Activated CD8-positive, alpha-beta memory T cell treated with anti-CD3 and anti-CD28 coated beads for 1 hour (primary cell): ENCODE measurements at places on chromosomes 3 and 15.
A peak's percentile ranks its signal among the peaks of the same experiment; 100 is the strongest.

GRCh38 chr3:171460725-171461524 lies 720 bp upstream of the TNIK start:
- no peak for DNase-seq

DNA sequence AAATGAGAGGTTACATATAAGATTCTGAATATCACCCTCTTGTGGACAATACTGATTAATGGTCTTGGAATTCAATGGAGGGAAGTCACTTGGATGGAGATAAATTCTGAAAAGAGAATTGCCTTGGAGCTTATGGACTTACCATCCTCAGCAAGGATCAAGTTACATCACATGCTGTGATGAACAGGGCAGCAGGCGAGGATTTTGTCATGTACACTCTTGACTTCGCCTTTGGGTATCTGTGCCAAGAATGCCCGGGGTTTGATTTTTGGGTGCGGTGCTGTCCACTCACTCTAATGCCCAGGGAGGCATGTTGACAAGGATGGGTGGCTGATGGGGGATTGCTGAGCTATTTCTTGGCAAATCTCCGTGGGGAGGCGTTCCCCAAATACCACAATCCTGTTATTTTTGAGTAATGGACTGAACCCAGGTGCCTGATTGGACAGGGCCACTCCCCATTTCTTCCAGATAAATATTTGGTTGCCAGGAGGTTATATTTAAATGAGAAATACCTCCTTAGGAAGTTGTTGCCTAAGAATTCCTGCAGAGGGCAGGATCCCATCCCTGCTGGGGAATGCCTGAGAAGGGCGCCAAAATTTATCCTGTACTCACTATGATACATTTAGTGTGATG lies 96.3 kb downstream of the TPRG1 start:
- DNase-seq, result no peak

- no peak for DNase-seq
These were observed 82.6 kb downstream of the RPLP1 start for GRCh38 chr15:69535101-69535638.

DNA sequence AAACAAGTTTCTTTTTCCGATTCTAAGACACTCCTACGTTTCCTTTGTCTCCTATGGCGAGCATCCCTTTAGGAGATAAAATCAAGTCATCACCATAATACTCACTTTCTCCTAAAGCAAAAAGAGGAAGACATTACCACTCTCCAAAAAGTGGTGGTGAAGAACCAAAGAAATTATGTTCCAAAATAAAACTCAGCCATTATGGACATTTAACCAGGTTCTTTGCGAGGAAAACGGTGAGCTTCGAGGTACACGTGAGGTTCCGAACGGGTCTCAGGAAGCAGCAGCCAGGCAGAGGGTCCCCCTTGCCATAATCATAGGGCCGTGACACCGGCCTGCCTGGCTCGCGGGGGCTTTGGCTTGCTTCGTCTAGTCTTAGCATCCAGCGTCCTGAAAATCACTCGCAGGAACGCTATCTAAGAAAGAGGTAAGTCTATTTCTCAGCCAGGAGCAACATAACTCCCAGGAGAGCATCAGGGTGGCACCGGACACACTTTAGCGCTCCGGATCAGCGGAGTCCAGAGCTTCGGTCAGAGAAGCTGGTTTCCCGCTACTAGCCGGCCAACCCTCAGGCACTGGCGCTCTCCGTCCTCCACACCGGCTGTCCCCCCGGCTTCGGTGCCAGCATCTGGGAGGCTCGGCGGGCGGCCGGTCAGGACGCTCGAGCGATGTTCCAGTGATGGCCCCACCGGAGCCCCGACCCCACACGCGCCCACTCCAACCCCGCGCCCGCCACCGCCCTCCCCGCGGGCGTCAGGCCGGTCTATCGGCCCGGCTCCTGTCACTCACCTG lies 581 bp downstream of the IP6K1 start:
- DNase-seq, result no peak

DNA sequence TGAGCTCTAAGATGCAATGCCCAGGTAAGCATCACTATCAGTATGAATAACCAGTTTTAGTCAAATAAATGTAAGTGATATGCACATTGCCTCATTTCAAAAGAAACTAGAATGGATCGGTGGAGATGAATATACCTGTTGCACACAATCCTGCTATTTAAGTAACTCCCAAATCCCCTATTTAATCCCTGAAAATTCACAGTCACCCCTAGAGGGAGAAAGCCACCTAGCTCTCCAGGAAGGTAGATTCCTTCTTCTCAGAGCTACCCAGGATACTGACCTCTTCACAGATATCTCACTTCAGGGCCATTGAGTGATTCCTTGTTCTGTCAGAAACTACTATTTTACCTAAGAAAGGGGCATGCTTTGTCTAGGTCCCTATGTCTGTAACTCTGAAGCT lies 11.7 kb downstream of the LSAMP start:
- no peak for DNase-seq

- peak; percentile 55 for DNase-seq
These were observed at the start of gene HACD3 for GRCh38 chr15:65530318-65531111. Gene HACD3, plus strand, starts transcription at chr15:65530463. Its CDS starts 169 bp downstream, at chr15:65530632.

- DNase-seq, result no peak
These were observed 384.8 kb upstream of the TGFBR2 start for GRCh38 chr3:30221619-30222018.

DNA sequence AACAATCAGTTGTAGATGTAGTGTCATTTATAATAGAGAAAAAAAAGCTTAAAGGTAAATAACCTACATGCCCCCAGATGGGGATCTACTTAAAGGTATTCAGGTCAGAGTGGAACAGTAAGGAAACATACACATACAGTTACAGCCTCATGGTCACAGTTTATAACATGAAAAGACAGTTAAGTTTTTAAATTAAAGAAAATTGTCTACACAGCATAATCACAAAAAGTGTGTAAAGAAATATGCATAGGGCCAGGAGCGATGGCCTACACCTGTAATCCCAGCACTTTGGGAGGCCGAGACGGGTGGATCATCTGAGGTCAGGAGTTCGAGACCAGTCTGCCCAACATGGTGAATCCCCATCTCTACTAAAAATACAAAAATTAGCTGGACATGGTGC lies 6.8 kb downstream of the RHOV start:
- no peak for DNase-seq

DNA sequence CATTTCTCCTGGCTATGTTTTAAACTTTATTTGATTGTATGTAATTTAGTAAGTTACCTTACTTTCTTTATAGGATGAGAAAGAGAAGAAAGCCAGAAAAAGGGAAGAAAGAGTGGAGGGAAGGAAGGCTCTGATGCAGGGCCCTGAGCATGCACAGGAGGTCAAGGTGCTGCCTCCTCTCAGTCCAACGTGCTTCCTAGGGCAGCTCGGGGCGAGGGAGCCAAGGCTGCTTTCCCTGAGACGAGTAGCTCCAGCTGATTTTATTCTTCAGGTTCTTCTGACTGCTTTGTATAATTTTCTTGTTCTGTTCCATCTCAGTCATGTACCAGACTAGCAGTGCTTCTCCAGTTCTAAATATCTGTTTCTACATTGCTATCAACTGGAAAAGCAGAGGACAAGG lies 3.4 kb downstream of the CORO2B start:
- DNase-seq, result no peak

- no peak for DNase-seq
These were observed 14.1 kb upstream of the CTXND1 start for GRCh38 chr15:80266113-80266512.

DNA sequence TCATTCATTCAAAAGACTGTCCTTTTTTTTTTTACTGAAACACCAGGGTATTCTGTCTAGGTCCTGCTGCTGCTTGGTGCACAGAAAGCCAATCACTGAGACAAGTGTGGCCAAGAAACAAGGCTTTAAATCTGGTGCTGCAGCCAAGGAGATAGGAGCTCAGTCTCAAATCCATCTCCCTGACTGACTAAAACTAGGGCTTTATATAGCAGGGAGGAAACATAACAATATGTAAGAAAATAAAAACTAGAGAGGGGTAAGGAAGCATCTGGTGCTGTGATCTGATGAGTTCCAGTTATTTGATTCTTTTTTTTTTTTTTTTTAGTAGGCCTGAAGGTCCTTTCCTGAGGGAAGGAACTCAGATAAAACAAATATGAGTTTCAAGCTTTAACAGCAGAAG lies 139.8 kb downstream of the ATG7 start:
- no peak for DNase-seq

- no peak for DNase-seq
These were observed 99.0 kb downstream of the TMEM266 start for GRCh38 chr15:76158815-76159214.

DNA sequence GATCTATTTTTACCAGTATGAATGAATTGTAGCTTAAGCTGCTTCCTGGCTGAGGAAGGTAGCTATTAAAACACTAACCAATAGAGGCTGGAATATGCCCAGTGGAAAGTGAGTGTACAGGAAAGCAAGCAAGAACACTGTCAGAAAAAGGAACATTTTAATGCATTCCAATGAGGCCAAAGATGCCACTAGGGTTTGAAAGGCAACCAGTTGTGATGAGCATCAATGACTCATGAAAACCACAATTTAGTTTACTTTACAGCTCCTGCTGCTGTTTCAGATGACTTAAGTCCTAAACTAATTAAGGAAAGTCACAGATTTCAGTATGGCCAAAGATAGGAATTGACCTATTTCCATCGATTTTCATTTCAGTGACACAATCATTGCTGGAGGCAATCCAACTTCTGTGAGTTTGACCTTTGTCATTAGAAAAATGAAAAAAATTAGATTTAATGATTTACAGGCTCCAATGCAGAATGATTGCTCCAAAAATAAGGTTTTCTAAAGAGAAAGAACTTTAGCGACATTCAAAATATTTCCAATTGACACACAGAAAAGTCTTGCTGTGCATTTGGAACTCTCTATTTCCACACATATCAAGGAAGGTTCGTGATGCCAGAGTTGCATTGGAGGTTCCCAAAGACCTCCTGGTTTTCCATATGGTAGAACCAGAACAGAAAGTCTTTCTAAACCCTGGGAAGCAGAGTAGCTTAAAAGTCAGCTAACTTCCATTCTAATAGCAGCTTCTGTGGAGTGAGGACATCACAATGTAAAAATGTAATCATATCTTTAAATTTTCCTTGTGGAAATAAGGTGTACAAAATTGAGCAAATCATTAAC lies 103.0 kb downstream of the SUCNR1 start:
- DNase-seq, result no peak

DNA sequence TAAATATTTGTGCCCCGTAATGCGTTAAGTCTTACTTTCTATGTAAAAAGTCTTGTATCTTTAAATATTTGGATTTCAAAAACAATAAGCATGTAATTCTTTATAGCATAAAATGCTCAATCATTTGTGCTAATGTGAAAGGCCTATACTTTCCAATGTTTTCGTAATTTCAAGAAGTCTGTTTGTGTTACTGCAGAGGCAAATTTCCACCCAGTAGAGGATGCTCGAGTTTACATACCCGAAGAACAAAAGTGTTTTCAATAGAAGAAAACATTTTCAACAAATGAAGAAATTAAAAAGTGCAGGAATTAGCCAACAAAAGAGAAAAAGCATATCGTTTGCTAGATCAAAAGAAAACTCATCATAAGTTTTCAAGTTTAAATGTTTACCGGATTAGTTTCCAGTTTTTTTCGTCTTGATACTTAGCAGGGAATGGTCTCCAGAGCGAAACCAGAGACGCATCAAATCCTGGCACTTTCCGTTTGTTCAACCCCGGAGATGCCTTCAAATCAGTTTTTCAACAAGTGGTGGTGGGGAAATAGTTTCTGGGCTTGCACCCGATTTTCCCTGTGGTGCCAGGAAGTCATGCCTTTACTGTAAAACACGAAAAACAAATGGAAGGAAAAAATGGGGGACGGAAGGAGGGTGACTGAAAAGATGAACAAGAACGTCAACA lies 1.0 kb downstream of the CGGBP1 start:
- DNase-seq, result no peak

DNA sequence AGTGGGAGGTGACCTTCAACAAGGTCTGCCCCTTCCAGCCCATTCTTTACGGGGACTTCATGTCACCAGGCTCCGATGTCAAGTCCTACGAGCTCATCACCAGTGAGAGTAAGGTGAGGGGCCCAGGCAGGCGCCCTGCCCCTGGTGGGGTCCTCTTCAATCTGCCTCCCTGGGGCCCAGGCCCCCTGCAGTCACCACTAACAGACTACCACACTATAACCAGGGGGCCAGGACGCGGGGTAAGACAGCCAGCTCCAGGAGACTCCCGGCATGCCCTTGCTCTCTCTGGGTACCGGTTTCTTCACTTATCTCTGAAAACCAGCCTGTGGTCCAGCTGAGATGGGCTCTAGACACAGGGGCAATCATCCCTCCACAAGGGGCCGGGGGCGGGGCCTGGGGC lies 63.9 kb downstream of the DNAH1 start:
- no peak for DNase-seq

DNA sequence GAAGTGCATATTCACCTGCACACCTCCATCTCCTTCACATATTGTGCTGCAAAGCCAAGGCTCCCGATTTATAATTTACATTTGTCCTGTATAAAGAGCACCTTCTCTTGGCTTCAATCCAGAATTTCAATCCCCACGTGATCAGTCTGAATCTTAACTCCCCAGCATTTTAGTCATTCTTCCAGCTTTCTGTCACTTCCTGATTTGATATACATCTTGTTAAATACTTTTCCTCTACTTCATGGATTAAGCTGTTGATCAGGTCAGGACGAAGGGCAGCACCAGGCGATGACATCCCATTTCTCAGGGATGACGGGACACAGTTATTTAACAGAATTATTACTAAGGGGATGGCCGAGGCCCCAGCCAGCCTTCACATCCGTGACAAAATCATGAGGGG lies 212.5 kb downstream of the EPHB1 start:
- no peak for DNase-seq

DNA sequence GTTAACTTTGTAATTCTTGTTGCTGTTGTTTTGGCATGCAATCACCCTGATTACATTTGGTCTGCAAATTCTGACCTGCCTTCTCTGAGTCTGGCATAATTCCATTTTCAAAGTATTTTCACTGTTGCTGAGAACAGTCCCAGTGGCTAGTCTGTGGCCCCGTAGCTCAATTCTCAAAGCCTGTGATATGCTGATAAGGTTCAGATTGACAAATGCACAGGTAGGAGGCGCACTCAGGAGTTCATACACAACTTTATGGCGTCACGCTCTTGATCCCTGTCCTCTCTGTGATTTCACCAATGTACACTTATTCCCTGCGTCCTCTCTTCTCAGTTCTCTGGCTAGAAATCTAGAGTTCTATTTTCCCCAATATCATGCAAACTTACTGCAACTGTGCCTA lies 376.6 kb upstream of the SLCO3A1 start:
- no peak for DNase-seq

GRCh38 chr3:124053871-124054270 lies 61.9 kb upstream of the ROPN1 start:
- DNase-seq, result no peak

DNA sequence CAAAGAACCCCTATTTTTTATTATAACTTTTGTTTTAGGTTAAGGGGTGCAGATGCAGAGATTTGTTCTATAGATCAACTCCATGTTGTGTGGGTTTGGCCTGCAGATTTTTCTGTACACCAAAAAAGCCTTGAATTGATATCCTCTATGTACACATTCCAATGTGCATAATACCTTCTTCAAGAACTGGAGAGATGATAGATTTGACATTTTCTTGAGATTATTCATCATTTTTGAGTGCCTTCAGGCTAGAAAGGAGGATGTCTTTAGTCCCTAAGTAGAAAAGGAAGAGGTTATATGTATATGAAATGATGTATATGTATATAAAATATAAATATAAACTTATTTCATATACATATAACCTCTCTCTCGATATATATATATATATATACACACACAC lies 1190.0 kb upstream of the ALCAM start:
- DNase-seq, result no peak
